ENCODE measurements at places on chromosomes 11 and 22. TPM values are rescaled to one million over a fixed set of nuclear protein-coding genes. Genes with fewer than 3 reads are reported as not detected.

The RAB3IL1 gene
- total RNA-seq: 0.26 TPM

The CRYBB2 gene
- not detected for total RNA-seq

The OSBP gene
- 20.7 TPM for total RNA-seq

The BRD1 gene
- total RNA-seq: 29.1 TPM

The CRYBA4 gene
- not detected for total RNA-seq

The TMEM86A gene
- total RNA-seq: 1.2 TPM

The SESN3 gene
- total RNA-seq: 4.7 TPM

The TMPRSS6 gene
- total RNA-seq: not detected

The MYBPC3 gene
- not detected for total RNA-seq

Data from epithelial cell of alveolus of lung (primary cell).